ENCODE measurements at places on chromosomes 16 and 17.

DNA sequence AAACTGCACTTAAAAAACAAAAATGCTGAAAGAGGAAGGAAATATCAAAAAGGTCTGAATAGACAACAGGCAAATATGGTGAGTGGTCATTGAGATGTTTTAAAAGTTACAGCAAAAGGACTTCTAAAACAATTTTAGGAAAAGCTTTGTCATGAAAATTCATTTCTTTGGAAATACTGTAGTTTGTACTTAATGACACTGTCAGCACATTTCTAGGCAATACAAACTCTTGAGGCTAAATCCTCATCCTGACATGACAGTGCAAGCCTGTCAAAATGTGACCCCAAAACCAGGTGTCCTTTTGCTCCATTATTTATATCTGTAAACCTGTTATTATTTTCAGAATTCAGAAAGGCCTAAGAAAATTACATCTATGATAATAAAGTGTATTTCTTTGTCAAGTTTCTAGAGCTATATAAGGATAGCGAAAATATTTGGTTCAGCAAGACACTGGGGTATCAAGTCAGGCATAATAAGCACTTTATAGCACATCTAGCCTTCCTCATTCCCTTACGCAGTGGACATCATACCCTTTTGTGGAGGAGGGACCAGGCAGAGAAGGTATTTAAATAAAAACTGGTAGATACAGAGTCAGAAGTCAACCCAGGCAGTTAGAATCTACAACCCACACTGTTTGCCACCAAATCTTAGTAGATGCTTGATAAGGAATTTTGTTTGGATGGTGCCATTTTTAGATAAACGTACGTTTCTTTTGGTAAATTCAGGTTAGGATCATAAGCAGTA lies 28.4 kb downstream of the SIAH1 start:
- DNase-seq = no peak

DNA sequence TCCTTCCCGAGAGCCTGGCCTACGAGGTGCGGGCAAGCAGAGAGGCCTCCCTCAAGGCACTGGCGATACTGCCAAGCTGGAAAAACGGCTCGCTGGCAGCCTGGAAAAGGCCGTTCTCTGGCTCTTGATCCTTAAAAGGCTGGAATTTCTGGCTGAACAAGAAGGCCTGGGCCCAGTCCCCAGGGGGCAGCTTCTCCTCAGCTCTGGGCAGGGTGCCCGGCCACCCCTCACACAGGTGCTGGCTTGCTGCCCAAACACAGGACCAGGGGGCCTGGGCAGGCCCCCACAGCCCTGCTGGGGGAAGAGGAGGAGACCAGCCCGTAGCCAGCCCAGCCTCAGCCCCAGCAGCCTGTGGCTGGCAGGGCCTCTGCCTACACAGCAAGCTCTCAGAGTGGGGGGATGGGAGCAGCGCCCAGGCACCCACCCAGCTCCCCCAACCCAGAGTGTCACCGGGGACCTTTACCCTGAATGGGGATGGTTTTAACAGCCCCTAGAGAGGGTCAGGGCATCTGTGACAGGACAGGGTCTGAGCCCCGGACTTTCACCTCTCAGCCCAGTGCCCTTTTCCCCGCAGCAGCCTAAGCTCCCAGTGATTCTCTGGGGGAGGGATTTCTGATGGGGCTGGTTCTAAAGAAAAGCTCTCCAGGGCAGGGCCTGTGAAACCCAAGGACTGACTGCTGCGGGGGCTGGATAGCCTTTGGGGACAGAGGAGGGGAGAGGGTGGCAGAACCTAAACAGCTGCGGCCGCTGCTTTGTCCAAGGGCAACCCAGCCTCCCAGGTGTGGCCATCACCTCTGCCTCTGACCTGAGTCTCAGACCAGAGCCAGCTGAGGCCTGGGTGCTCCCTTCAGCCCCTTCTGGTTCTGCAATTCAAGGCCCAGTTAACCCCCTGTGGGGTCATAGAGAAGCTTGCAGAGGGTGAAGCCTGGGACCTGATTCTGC lies 38.6 kb upstream of the TOB1 start:
- peak; percentile 48 for DNase-seq

- peak; percentile 52 for DNase-seq
These were observed 41.4 kb upstream of the MMP2 start for GRCh38 chr16:55437625-55438024.

DNA sequence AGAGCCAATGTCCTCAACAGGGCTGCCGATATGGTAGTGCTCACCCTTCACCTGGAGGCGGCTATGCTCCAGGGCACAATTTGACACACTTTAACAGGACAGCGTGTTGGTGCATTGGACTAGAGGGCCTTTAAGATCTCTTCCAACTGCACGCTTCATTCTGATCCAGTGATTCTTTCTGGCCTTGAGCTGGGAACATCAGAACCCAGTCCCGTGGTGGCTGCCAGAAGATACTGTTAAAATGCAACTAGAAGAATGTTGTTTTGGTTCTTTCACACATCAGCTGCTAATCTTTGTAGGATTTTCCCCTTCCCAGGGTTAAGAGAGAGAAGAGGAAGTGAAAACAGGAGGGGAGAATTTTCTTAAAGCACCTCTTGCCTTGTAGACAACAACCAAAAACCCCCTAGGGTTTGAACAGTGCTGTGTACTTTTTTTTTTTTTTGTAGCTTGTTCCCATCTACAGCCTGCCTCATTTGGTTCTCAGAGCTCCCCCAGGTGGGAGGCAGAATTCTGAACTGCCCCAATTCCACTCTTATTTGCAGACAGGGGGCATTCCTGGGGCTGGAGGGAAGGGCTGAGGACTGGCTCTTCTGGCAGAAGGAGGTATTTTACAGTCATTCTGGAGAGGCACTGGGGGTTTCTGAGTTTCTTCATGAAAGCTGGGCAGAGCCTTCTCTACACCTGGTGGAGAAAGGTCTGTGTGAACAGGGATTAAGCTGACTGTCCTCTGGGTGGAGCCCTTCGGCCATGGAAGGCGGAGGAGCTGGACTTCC lies 32.4 kb downstream of the SMARCE1 start:
- peak; percentile 19 for DNase-seq

- DNase-seq = no peak
These were observed 1.1 kb downstream of the G6PC1 start for GRCh38 chr17:42901535-42902229.

GRCh38 chr17:228951-229708 lies 47.7 kb upstream of the DOC2B start:
- peak; percentile 3 for DNase-seq

- DNase-seq = peak; percentile 76
These were observed 17.1 kb downstream of the SGCA start for GRCh38 chr17:50182783-50183420.

DNA sequence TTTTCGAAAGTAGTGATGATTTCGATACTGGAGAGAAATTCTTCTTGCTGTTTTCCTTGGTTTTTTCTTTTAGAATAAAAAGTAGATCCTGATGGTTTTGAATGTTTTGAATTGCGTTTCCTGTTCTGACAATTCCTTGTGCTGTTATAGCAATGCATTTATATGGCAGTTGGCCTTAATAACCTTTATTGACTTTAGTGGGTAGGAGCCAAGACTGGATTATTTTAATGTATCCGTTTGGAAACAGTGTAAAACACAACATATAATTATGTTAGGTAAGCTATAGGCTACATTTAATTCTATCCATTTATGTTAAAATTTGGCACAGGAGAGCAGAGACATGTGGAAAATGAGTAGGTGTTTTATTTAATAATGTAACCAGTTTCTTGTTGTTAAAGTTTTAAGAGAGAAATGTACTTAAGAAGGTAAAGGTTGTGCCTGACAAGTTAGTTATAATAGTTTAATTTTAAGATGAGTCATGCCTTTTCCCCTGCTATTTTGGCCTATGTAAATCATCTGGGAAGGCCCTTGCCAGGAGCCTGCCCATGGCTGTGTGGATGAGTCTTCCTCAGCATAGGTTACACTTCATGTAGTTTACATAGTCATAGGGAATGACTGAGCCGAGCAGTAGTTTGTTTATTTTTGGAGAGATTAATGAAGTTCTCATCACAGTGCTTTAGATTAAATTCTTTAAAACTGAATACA lies 189.9 kb downstream of the FTO start:
- peak; percentile 84 for DNase-seq

DNA sequence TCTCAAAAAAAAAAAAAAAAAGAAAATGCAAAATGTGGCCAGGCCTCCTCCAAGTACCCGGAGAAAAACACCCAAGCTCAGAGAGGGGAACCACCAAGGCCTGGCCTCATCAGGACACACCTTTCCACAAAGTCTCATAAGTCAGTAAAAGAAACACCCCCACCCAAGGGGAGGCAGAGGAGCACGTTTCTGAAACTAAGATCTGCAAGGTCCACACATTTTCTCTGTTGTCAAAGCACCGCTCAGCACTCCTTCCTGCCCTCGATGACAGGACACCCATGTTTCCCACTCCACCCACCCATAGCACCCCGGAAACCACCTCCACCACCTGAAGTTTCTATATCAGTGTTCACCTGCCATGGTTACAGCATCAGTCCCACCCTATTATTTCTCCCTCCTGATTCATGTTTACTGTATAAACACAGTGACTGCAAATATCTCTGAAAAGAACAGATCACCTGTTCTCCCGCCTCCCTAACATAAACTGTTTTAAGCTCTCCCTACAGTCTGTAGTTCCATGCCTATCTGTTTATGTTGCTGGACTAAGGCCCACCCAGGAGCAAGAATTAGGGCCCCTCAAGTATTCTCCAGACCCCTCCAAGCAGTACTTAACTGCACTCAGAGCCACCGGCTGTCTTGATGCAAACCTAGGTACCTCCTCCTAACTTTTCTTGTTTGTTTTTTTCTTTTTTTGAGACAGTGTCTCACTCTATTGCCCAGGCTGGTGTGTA lies 2.0 kb downstream of the CORO7 start:
- no peak for DNase-seq

- DNase-seq = no peak
These were observed 17.1 kb downstream of the CUEDC1 start for GRCh38 chr17:57938061-57938502.

DNA sequence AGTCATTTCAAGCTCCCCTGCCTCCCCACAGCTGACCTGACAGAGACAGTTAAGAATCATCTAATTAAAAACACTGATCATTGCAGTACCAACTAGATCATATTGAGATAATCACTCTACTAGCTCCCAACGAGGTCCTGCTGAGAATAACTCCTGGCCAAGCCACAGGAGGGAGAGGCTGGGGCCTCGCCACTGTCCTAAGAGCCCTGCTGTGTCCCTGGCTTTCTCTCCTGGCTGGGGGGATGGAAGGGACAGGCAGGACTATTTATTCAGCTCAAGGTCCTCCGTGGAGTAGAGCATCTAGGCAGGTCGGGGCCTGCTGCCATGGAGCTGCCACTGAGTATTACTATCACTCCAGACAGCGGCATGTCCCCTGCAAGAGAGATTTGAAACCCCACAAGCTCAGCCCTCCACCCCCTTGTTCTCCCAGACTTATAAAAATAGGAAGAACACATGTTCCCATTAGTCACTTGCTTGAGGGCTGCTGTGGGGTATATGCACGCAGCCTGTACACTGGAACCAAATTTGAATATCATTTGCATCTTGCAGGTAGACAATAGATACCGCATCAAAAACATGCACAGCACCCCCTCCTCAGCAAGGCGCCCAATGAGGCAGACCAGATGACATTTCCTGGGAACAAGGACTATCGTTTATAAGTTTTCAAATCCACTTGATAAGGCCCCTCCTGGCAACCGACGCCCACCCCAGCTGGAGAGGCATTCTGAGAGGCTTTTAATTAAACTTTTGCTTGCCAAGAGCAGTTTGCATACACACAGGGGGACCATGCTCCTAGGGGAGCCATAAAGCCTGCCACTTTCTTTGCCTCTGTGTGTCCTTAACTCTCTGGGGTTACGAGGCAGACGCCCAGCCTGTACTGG lies 385.2 kb upstream of the ZFHX3 start:
- DNase-seq = no peak

DNA sequence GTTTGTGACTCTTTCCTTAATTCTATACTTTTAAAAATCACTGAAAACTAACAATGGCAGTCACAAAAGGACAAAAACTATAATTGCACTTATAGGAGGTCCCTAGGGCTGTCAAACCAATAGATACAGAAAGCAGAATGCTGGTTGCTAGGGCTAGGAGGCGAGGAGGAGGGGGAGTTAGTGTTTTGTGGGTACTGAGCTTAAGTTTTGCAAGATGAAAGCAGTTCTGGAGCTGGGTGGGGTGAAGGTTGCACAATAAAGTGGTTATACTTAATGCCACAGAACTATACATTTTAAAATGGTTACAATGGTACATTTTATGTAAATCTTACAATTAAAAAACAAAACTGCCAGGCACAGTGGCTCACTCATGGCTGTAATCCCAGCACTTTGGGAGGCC lies 27.3 kb downstream of the NUBP1 start:
- DNase-seq = no peak

DNA sequence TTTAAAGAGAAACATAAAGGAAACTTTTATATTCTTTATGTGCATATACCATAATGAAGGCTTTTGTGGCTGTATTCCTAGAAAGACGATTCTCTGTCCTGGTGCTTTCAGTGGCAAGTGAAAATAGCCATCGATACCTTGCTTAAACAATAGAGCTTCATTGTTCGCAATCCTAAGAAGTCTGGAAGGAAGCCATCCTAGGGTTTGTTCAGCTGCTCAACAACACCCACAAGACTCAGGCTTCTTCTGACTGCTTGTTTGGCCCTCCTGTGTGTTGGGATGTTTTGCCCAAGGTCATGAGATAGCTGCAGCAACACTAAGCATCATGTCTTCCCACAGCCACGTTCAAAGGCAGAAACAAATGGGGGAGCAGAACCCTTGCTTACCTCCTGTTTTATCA lies 36.1 kb upstream of the COX10 start:
- no peak for DNase-seq

DNA sequence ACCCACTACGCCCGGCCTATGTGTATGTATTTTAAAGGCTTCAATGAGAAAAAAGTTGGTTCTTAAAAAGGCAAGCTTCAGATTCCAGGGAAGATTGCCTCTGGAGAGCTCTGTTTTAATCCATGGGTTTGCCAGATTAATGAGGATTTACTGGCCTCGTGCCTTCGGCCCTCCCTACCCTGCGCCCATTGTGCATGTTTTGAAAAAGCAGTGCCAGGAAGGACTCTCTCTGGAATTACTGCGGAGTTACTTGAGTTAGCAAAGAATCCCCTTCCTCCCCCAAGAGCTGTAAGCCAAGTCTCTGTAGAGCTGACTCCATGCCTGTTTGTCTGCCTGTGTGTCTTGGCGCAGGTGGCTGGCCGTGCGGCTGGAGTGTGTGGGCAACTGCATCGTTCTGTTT lies 98.9 kb downstream of the ABCC6 start:
- DNase-seq = no peak

DNA sequence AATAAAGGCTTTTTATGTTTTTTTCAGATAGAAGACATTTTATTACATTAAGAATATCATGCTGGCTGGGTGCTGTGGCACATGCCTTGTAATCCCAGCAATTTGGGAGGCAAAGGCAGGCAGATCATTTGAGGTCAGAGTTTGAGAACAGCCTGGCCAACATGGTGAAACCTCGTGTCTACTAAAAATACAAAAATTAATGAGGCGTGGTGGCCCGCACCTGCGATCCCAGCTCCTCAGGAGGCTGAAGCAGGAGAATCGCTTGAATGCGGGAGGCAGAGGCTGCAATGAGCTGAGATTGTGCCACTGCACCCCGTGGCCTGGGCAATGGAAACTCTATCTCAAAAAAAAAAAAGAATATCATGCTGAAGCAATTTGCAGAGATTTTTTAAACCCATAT lies 29.1 kb upstream of the HAPSTR1 start:
- DNase-seq = no peak

- DNase-seq = no peak
These were observed 25.6 kb upstream of the CDRT4 start for GRCh38 chr17:15492791-15493692.

- DNase-seq = no peak
These were observed at the start of gene CACNG1 for GRCh38 chr17:67044016-67044772. TSS of gene CACNG1 (plus strand) at chr17:67044554. CDS start at chr17:67044661, 107 bp downstream.

- no peak for DNase-seq
These were observed 134.5 kb upstream of the FOXF1 start for GRCh38 chr16:86375851-86376250.

- DNase-seq = no peak
These were observed 45.4 kb upstream of the TMEM132E start for GRCh38 chr17:34533806-34534527.
